ENCODE measurements at places on chromosomes 6 and 20.

DNA sequence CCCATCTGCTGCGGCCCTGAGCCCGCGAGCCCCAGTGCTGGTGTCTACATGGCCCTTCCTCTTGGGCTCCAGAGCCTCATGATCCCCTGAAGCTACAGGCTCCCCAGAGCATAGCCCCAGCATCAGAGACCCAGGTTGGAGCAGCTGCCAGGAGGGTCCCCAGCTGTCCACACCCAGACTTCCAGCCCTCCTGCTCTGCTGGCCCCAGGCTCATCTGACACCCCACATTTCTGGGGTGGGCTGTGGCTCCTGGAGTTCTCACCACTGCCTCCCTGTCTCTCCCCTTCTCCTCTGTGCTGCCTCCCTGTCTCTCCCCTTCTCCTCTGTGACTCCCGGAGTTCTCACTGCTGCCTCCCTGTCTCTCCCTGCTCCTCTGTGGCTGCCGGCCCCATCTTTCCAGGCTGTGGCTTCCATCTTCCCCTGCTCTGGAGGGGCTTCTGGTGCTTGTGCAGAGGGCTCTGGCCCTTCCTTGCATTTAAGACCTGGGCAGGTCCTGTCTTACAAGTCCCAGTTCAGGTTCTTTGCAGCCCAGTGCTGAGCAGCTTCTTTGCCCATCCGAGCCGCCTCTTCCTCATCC is 108.1 kb downstream of the ERMARD start:
- no peak for DNase-seq

DNA sequence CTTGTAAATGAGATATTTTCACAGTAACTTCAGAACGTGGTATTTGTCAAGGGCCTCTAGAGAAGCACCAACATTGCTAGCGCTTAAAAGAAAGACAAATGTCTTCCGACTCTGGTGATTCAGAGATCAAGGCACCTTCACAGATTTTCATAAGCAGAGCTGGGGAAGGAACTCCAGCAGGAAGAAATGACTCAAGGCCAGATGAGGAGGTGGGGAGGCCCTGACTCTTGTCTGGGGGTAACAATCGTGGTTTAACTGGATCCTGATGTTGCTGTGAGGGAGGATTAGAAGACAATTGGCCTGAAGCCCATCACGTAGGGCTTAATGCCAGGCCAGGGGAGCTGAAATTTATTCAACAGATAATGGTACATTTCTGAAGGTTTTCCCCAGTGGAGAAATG is 122.9 kb upstream of the QKI start:
- DNase-seq: no peak

DNA sequence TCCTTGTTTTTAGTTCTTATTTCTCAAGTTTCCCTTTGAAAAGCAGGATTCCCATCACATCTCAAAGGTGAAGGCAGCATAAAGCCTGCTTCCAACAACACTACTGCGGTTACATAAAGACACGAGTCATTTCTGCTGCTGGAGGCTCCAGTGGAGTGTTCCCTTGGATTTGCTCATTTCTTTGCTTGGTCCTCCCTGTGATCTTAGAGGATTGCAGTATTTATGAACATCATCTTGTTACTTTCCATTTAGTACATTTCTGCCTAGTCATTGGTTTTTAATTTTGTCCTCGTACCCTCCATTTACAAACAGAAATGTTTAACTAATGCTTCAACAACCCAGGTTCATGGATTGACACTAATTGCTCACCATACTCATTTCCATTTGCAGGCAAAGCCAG is 298.8 kb downstream of the ZNF217 start:
- DNase-seq: no peak

DNA sequence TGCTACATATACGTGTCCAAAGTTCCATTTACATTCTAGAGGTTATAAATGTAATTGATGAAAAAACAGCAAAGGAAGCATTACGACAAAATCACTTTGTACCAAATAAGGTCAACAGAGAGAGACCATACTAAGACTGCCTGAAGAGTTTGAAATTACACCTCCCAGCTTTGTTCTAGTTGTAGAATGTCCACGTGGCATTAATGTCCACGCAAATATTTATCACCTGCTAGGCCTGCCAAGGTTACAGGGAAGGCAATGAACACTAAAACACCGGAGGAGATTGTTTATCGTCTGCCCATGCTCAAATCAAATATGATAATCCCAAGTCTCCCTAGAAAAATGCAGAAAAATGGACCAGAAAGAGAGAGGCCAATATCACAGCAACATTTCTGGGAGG is 6.2 kb downstream of the RALGAPA2 start:
- DNase-seq: no peak

Measured in NK-92 treated with Interleukin-12 subunit alpha and Interleukin-12 subunit beta, amount 100 ng/mL, for 24 hours (cell line).